ENCODE measurements at places on chromosomes 13 and 19. TPM values are rescaled to one million over a fixed set of nuclear protein-coding genes. Genes with fewer than 3 reads are reported as not detected.

KLK15 gene
- total RNA-seq: not detected

CSNK1G2 gene
- total RNA-seq: 51.3 TPM

ZNF600 gene
- 0.13 TPM for total RNA-seq

METTL21C gene
- not detected for total RNA-seq

ZNF439 gene
- not detected for total RNA-seq

IFNL1 gene
- not detected for total RNA-seq

POU2F2 gene
- total RNA-seq: 0.37 TPM

LHB gene
- not detected for total RNA-seq

MEIOSIN gene
- not detected for total RNA-seq

PRX gene
- 1.3 TPM for total RNA-seq

PLPPR3 gene
- 4.3 TPM for total RNA-seq

LYPD5 gene
- not detected for total RNA-seq

IL12RB1 gene
- total RNA-seq: not detected

ZFR2 gene
- 0.48 TPM for total RNA-seq

DAND5 gene
- total RNA-seq: not detected

BEST2 gene
- not detected for total RNA-seq

SKA3 gene
- 15.0 TPM for total RNA-seq

MCEMP1 gene
- total RNA-seq: not detected

CLIP3 gene
- 0.76 TPM for total RNA-seq

TSHZ3 gene
- 2.0 TPM for total RNA-seq

OR4F17 gene
- total RNA-seq: not detected

CYP4F2 gene
- not detected for total RNA-seq

GRIN3B gene
- 1.5 TPM for total RNA-seq
